ENCODE measurements at places on chromosomes 3 and 15. TPM values are rescaled to one million over a fixed set of nuclear protein-coding genes. Genes with fewer than 3 reads are reported as not detected.

The SLC24A1 gene
- 3.6 TPM for total RNA-seq

The NOX5 gene
- total RNA-seq: not detected

The CSPG4 gene
- total RNA-seq: 12.4 TPM

The IQCF5 gene
- not detected for total RNA-seq

The CFAP92 gene
- not detected for total RNA-seq

The ARL6IP5 gene
- 126 TPM for total RNA-seq

The EFCC1 gene
- total RNA-seq: not detected

The MBD4 gene
- 22.2 TPM for total RNA-seq

The SLC6A20 gene
- total RNA-seq: not detected

The DNAH12 gene
- under 0.01 TPM for total RNA-seq

The GADL1 gene
- not detected for total RNA-seq

The CACNA2D2 gene
- total RNA-seq: not detected

The KCTD6 gene
- total RNA-seq: 9.4 TPM

The HYAL1 gene
- total RNA-seq: 0.36 TPM

The CATSPER2 gene
- 11.3 TPM for total RNA-seq

The KIF7 gene
- total RNA-seq: 5.0 TPM

The CCR9 gene
- total RNA-seq: not detected

The KBTBD13 gene
- not detected for total RNA-seq

The TTC23 gene
- 29.8 TPM for total RNA-seq

The TMEM207 gene
- not detected for total RNA-seq

The CFAP100 gene
- not detected for total RNA-seq
